PC-3 (cell line): ENCODE measurements at places on chromosomes 13 and 19. TPM values are rescaled to one million over a fixed set of nuclear protein-coding genes. Genes with fewer than 3 reads are reported as not detected.
A peak's percentile ranks its signal among the peaks of the same experiment; 100 is the strongest.

DNA sequence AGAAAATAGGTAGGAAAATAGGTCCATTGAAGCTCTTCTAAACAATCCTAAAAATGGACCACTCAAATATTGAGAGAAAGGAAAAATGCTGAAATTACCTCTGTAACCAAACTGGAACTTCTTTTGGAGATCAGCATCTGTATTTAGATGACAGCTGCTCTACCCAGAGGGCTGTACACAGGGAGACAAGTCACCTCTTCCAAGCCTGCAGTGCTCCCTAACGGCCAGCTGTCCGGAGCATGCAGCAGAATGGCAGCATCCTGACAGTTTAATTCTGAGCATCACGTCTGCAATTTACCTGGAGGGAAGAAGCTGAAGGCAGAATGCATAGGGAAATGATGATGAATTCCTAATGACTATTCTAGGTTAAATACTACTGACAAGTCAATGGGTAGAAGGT lies 62.8 kb upstream of the DIAPH3 start:
- no peak overlapping the region for H3K4me3 ChIP-seq
- H3K27ac ChIP-seq: no peak overlapping the region
- H3K27me3 ChIP-seq: peaks cover 20% of the 10 kb centered on the region; the same call in 1 of the 2 replicates
- no peaks in the 10 kb centered on the region for H3K36me3 ChIP-seq

- no peaks in the 10 kb centered on the region for H3K27me3 ChIP-seq
- H3K27ac ChIP-seq: peak overlapping the region; percentile 32
- peak; percentile 79 for DNase-seq
- no peaks in the 10 kb centered on the region for H3K36me3 ChIP-seq
- H3K4me3 ChIP-seq: no peak overlapping the region
These were observed 51.1 kb downstream of the TNFRSF19 start for GRCh38 chr13:23621316-23621645.

DNA sequence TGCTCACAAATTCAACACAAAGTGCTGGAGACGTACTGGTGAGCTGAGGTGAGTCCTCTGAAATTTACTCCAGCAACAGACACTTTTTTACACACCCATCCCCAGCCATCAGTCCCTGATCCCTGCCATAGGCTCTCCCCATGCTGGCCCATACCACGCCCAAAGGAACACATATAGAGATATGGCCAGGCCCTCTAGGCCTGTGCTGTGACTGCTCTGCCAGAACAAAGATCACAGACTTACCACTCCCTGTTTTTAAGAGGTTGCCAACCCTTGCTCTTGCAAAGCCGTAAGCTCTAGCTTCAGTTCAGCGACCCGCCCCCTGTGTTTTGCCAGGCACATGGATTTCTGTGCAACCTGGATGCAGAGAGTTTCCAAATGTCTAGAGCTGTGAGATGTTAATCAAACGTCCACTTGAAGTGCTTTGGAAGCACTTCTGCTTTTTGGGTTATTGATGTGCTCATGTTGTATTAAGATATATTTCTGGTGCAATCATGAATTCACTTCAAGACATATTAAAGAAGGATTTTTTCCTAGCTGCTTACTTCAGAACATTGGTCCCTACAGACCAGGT lies 59.7 kb downstream of the DLEU7 start:
- DNase-seq: no peak
- peaks cover 16% of the 10 kb centered on the region; the same call in 1 of the 2 replicates for H3K27me3 ChIP-seq
- H3K27ac ChIP-seq: no peak overlapping the region

DNA sequence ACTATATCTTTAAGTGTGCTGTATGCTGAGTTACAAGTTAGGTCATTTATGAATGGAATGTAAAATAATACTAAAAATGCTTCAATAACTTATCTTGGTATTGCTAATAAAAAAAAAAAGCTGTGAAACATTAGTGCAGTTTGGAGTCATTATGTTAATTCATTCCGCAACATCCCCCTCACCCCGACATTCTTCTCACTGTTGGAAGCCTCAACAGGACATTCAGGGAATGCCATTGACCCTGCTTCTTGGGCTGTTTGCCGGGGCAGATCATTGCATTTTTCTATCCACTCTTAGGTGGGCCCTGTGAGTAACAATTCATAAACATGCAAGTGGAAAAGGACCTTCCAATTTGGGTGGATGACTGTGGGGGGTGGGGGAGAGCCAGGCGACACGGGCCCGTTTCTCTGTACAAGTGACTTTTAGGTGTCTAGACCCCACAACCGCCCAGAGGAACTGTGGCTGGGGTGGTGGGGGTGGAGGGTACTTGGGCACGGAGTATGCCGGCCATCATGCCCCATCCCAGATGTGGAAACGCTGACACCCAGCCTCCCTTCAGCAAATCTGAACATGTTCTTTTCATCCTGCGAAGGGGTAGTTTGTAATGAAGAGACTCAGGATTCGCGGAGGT lies 185.9 kb downstream of the ZNF536 start:
- H3K27ac ChIP-seq: no peak overlapping the region
- H3K36me3 ChIP-seq: no peaks in the 10 kb centered on the region
- no peaks in the 10 kb centered on the region for H3K4me1 ChIP-seq
- H3K27me3 ChIP-seq: no peaks in the 10 kb centered on the region
- no peak overlapping the region for H3K4me3 ChIP-seq
- DNase-seq: no peak

DNA sequence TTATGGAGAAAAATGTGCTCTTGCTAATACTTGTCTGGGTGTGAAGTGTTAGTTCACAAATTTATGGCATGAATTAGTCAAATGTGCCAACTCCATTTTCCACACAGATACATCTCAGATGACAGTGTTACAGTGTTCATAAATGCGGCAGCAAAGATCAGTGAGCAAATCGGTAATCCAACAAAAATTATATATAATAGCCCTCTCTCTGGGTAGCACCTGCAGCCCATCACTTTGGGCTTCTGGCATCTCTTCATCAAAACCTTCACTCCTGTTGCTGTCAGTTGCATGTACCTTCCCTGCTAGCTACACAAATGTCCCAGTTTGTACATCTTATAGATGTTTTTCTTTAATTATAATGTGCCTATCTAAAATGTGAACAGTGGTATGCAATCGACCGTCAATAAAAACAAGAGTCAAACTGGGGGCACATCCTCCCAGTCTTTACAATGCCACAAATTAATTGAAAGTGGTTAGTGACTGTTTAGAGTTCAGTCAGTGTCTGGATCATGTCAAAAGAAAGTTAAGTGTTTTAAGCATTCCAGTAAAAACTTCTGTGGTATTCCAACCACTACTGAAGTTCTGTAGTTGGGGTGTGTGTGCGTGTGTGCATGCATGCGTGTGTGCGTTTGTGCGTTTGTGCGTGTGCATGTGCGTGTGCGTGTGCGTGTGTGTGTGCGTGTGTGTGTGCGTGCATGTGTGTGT lies 448.9 kb downstream of the DCT start:
- DNase-seq: no peak
- no peaks in the 10 kb centered on the region for H3K27me3 ChIP-seq
- no peaks in the 10 kb centered on the region for H3K36me3 ChIP-seq
- no peak overlapping the region for H3K4me3 ChIP-seq

DNA sequence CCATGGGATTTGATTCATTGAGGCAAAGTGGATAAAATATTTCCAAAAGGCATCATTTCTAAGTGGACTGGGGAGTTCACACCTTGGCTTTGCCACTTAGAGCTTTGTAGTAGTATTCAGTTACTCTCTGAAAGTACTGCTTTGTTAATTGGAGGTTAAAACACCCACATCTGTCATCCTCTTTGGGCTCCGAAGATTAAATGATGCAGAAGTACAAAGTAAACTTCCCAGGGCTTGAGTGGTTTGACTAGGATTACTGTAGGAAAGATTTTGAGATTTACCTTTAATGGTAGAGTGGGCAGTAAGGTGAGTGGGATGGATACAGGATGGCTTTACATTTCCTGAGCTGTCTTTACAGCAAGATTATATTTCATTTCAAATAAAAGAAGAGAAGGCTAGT lies 42.4 kb downstream of the WASF3 start:
- H3K4me3 ChIP-seq: no peak overlapping the region
- H3K27ac ChIP-seq: no peak overlapping the region
- no peaks in the 10 kb centered on the region for H3K27me3 ChIP-seq
- DNase-seq: no peak
- H3K4me1 ChIP-seq: no peaks in the 10 kb centered on the region

DNA sequence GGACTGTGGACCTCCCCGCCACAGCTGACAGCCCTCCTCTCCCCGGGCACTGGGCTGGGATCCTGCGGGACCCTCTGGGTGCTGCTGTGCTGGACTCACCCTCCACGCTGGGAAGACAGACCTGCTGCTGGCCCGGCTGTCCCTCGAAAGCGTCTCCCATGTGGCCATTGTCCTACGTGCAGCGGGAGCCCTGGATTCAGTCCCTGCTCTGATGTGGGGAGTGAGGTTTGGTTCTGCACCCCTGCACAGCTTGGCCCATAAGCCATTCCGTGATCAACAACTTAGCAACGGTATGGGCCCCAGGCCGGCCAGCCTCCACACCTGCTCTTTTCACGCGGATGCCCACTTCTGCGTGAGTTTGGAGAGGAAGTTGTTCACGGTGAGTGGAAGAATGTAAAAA lies 195.2 kb downstream of the TEX29 start:
- no peak for DNase-seq
- H3K4me1 ChIP-seq: no peaks in the 10 kb centered on the region
- H3K27ac ChIP-seq: no peak overlapping the region
- no peak overlapping the region for H3K4me3 ChIP-seq
- no peaks in the 10 kb centered on the region for H3K36me3 ChIP-seq

GRCh38 chr13:30739761-30740642 lies 4.7 kb downstream of the ALOX5AP start:
- peak overlapping the region; percentile 45; the same call in 1 of the 2 replicates for H3K4me3 ChIP-seq
- H3K27me3 ChIP-seq: no peaks in the 10 kb centered on the region
- H3K4me1 ChIP-seq: peaks cover 38% of the 10 kb centered on the region
- DNase-seq: peak; percentile 94
- no peaks in the 10 kb centered on the region for H3K36me3 ChIP-seq

DNA sequence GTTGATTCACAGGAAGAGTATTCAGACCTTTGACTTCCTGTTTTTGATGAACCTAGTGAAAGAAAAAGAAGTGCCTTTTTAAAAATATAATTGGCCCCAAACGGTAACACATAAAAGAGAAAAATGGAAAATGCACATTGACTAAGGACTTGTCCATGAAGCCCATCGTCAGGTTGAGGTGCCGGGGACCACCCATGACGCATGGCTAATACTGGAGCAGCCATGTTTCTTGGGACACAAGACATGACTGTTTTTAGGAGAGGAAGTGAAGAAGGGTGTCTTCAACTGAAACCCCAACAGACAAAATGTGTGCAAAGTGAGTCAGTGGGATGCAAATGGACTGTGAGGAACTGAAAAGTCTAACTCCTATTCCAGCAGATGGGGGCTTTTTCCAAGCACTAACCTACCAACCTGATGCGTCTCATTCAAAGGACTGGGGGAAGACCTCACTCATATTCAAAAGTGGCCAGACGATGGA lies 459.4 kb downstream of the FOXO1 start:
- H3K4me3 ChIP-seq: no peak overlapping the region
- H3K27me3 ChIP-seq: no peaks in the 10 kb centered on the region
- no peak for DNase-seq
- H3K4me1 ChIP-seq: peaks cover 18% of the 10 kb centered on the region
- H3K27ac ChIP-seq: peak overlapping the region; percentile 81

- no peak overlapping the region for H3K4me3 ChIP-seq
- peaks cover 23% of the 10 kb centered on the region for H3K27me3 ChIP-seq
- no peaks in the 10 kb centered on the region for H3K4me1 ChIP-seq
These were observed 570.5 kb upstream of the ARGLU1 start for GRCh38 chr13:107138486-107138885.

DNA sequence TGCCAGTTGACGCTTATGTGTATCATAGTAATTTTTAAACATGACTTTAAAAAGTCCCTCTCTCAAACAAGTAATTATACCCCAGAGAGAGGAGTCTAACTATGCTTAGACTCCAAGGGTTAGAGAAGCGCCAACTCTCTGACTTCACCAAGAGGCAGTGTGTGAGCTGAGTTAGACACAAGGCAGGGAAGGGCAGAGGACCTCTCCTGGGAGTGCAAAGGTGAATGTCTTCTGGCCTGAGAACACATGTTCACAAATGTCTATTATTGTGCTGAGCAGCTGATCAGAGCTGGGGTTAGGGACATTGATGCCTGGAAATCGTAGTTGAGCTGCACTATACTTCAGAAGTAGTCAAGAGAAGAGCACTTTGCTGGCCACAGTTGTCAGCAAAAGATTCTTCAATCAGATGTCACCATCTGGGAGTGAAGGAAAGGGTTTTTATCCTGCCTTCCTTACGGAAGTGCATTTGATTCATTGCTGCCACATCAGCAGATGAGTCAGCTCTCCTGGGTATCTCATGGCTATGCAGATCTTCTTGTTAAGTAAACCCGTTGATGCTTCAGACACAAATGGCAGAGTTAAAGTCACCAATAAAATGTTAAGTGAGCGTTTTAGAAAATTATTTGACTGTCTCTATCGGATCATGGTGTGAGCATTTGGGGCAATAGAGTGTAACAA lies 283.2 kb upstream of the ARGLU1 start:
- DNase-seq: peak; percentile 57
- H3K36me3 ChIP-seq: no peaks in the 10 kb centered on the region
- H3K27ac ChIP-seq: no peak overlapping the region
- no peak overlapping the region for H3K4me3 ChIP-seq

DNA sequence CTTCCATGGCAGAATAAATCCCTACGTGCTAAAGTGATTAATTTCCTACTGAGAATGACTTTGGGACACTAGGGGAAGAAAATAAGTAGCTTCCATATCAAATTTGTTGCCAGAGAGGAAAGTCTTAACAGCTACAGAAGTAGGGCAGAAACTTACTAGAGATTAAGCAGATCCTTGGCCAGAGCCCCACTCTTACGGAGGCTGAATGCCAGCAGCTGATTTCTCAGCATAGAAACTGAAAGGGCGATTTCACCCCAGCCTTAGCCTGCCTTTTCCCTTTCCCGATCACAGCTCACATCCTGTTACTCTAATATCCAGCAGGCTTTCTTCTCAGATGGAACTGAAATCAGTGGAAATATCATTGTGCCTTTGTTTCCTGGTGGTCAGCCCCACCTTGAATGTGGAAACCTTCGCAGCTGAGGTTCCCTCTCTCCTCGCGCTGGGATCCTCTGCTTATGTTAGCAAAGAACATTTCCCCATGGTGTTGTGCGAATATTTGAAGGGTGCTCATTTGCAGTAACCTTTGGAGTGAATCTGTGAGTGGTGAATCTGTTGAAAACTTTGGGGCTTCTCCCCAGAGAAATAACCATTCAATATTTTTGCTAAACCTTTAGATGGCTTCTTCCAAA lies 8.4 kb downstream of the FAM124A start:
- no peak for DNase-seq
- H3K27me3 ChIP-seq: no peaks in the 10 kb centered on the region
- no peak overlapping the region for H3K27ac ChIP-seq
- H3K36me3 ChIP-seq: no peaks in the 10 kb centered on the region

GRCh38 chr13:92829930-92830329 lies 396.7 kb upstream of the GPC6 start:
- no peak overlapping the region for H3K27ac ChIP-seq
- H3K4me3 ChIP-seq: no peak overlapping the region
- H3K36me3 ChIP-seq: no peaks in the 10 kb centered on the region
- H3K27me3 ChIP-seq: no peaks in the 10 kb centered on the region
- DNase-seq: no peak

GRCh38 chr13:113369881-113370280 lies 6.0 kb upstream of the GRTP1 start:
- H3K36me3 ChIP-seq: no peaks in the 10 kb centered on the region
- no peak for DNase-seq
- no peak overlapping the region for H3K4me3 ChIP-seq

GNG7 gene
- 1.1 and 1.2 TPM in 2 replicates for total RNA-seq

C19orf85 gene
- not detected in 2 replicates for total RNA-seq

RFPL4AL1 gene
- not detected in 2 replicates for total RNA-seq

HSD11B1L gene
- total RNA-seq: 8.6 and 10.9 TPM in 2 replicates
